ENCODE measurements at places on chromosomes 12 and 14.
A peak's percentile ranks its signal among the peaks of the same experiment; 100 is the strongest.

DNA sequence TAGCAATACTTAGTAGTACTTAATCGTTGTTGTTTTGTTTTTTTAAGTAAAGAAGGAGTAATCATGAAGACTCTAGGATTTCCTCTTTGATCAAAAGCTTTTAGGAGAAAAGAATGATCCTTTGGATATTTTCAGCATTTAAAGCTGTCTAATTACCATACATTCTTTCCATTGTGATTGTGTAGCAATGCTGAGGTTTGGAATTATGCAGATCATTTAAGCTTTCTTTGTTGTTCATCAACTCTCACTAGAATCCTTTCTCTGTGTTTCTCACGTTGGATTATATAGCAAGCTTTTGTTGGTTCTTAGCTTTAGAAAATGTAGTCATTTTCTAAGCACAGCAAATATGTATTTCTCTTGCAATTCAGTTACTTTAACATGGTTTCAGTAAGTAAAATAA, 25.8 kb downstream of the CCDC91 start:
- DNase-seq = no peak

- no peak for DNase-seq
These were observed 11.0 kb downstream of the SPTLC2 start for GRCh38 chr14:77605392-77605972.

DNA sequence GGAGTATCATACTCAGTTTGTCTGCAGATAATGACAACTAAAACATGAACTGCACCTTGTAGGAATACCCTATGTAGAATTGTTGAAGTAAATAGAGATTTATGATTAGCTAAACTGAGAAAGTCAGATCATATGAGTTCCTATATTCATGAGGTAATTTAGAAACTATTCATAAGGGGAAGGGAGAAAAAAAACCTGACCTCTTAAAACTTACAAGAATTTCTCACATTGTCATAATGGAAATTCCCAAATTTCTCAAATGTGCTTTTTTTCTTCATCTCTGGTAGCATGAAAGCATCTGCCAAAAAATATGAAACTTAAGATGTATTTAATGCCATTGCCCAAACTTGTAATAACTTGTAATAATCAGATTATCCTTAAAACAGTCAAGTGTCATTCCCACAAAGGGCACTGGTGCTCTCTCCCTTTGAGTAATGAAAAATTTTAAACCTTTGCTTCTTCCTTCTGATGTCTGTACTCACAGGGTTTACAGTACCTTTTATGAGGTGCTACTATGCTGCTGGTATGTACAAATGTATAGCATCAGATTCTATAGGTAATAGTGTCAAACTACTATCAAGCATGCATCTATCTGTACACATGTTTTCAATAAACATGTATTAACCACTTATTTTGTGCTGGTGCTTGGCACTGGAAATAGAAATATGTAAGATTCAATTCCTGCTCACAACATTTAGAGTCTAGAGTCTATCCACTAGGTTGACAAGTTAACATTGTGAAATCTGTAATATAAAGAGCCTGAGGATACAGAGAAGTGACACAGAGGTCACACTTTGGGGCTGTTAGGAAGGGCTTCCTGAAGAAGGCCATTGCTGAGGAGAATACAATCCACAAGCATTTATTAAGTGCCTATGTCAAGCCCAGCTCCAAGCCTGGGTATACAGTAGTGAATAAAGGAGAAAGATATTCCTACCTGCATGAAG, 17.4 kb upstream of the DRAM1 start:
- no peak for DNase-seq

GRCh38 chr12:103556890-103557627, 30.0 kb upstream of the STAB2 start:
- no peak for DNase-seq

DNA sequence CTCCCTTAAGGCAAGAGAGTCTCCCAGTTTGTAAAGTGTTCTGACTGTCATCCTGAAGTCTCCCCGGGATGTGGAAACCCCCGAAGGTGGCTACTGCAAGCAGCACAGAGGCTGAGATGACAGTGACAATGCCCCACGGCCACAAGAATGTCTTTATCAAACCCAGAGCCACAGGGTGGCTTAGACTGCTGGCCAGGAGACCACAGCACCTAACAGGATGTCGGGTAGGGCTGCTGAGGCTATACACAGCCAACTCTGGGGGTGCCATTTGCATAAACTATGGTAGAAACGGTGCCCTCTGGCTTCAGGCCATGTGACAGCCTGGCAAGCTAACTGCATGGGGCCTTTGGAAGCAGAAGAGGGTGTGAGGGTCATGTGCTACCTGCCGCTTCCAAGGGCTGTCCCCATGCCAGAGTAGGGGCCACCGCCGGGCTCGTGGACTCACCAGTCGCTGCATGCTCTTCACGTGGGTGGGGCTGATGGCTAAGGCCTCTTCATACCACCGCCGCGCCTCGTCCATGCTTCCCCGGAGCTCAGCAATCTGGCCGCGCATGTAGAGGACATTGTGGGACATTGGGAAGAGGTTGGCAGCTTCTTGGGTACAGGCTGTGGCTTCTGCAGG, 180.9 kb downstream of the CALM1 start:
- peak; percentile 69 for DNase-seq

- DNase-seq = no peak
These were observed 190.6 kb downstream of the TTC8 start for GRCh38 chr14:89015016-89015415.

GRCh38 chr12:79415746-79416435, 274.9 kb downstream of the PAWR start:
- no peak for DNase-seq

DNA sequence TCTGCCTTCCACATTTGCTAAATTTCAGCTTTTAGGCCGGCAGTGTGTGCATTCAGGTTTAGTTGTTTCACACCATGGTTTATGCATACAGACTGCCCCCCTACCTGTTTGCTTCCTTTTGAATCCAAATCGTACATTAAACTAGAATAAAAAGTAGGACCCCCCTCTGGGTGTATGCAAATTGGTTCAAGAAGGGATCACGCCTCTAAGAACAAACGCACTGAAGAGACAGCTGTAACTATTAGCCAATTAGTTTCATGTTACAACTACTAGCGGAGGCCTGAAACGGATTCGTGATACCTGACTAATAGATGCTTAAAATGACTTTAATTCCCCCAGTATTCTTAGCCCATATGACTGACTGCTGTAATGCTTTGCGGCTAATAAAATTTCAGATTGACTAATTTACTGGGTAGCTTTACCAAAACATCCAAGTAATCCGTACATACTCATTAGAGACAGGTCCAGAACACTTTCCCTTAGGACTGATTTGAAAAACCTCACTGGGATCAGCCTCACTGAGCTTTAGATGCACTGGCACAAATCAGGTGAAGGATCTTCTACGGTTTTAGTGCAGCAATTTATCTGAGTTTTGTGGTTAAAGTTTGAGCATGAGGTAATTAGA, 411.8 kb downstream of the NPAS3 start:
- no peak for DNase-seq

GRCh38 chr12:110754101-110754793, 11.6 kb upstream of the PPP1CC start:
- peak; percentile 6 for DNase-seq

DNA sequence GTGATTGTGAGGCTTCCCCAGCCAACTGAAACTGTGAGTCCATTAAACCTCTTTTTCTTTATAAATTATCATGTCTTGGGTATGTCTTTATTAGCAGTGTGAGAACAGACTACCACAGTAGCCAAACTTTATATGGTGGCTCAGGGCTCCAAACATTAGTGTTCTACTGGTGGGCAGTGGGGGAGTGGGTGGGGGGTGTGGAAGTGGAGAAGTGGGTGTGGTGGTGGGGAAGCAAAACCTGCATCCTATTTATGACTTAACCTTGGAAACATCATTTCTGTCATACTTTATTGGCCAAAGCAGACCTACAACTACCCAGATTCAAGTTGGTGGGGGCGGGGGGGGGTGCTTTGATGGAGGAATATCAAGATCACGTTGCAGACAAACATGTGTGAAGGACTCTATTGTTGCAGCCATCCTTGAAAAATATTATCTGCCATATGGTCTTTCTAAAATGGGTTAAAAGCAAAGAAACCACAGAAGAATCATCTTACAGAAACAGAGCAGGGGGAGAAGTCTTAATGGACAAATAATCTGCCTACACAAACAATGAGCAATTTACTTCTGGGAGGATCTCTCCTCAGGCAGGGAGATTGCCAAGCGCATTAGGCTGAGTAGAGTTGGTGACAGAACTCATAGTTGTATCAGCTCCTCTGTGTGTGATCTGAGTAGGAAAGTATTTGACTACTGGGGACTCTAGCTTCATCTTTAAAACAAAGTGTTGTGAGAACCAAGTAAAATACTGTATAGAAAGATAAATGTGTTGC, 1.4 kb upstream of the PWP1 start:
- no peak for DNase-seq

- DNase-seq = no peak
These were observed 19.8 kb upstream of the RNASE2 start for GRCh38 chr14:20935303-20935984.

DNA sequence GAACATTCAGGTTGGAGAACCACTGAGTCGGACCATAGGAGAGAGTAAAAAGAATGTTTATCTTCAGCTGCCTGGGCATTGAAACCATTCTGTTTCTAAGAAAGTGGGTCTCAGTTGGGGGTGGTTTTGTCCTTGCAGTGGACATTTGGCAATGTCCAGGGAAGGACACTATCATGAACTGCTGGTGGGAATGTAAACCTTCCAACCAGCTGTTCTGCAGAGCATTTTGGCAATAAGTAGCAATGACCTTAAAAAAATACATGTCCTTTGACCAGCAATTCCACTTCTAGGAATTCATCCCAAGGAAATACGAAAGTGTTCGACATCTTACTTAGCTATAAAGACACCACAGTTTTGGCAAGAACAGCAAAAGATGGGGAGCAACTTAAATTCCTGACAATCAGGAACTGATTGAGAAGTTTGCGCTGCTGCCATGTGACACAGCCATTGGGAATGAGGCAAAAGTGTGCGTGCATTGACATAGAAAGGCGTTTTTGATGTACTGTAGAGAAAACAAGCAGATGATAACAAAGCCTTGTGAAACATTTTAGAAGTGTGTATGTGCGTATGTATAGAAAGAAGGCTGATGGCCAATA, 82.9 kb upstream of the MAP1LC3B2 start:
- no peak for DNase-seq

- DNase-seq = no peak
These were observed at the start of gene CLEC4A for GRCh38 chr12:8123124-8123912. Gene CLEC4A, plus strand, starts transcription at chr12:8123617. Its CDS starts 262 bp downstream, at chr12:8123879.

DNA sequence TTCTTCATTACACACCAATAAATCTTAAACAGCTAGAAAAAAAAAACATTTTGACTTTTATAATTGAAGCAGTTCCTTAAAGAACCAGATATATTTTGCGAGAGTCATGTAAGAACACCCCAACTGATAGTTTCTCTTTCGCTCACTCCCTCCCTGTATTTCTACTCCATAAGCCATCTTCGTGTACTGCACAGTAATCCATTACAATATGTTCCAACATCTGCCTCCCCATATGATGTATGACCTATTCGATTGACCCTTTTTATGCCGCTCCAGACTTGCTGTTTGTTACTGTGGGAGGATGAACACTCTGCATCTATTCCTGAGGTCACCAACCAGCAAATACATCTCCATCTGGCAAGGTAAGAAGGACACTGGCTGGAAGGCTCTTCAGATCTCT, 331.7 kb downstream of the SOX5 start:
- no peak for DNase-seq

DNA sequence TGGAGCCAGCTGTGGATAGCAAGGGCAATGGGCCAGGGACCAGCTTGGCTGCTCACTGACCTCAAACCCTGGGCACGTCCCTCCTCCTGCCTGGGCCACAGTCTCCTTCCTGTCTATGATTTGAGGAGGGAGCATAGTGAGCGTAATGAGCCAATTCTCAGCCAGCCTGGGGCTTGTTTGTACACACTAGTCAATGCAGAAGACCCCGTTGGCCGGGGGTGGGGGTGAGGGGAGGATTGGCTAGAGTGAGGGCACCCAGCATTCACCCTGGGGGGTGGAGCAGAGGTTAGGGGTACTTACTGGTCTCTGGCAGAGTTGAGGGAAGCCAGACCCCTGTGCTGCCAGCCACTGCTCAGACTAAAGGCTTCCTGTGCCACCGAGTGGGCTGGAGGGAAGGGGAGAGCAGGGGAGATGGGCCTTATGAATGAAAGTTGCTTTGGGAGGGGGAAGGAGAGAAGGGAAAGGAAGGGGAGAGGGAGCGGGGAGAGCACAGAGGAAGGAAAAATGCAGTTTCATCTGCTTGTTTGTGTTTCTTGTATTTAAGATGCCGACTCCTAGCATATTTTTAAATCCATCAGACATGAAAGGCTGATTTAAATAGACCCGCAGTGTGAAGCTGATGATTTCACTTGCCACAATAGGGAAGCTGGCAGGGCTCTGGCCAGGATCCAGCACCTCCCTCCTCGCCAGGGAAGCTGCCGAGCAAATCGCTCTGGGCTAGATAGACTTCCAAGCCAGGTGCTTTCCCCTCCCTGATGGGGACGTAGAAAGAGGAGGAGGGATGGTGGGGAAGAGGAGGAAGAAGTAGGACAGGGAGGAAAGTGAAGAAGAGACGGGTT, 114.0 kb downstream of the PRMT8 start:
- peak; percentile 58 for DNase-seq

DNA sequence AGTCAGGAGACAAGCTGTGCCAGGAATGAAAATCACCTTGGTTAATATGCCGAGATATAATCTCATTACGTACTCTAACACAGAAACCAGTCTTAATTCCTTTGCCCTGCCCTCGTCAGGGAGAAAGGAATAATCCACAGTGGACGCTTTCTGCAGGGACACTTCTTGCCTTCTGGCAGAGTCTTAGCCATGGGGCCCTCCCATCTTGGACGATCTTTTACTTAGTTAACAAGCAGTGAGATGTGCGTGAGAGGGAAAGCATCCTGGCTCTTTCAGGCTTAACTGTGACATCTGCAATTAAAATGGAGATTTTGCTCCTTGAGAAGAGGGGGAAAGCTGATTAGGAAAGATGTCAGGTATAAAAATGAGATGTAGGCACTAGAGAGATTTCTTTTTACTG, 246.4 kb downstream of the TMEM132C start:
- DNase-seq = no peak

DNA sequence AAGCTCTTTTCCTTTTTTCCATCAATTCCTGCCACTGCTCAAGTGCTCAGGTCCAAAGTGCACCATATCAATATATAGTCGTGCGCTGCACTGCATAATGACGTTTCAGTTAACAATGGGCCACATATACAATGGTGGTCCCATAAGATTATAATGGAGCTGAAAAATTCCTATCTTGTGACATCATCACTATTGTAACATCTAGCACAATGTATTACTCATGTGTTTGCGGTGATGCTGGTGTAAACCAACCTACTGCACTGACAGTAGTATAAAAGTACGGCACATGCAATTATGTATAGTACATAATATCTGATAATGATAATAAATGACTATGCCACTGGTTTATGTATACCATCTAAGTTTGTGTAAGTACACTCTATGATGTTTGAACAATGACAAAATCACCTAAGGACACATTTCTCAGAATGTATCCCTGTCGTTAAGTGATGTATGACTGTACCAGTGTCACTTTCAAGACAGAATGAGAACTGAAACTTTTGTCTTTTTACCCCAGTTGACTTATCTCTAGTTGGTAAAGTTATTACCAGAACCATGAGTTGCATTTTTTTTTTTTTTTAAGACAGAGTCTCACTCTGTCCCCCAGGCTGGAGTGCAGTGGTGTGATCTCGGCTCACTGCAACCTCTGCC, 53.7 kb upstream of the INSM2 start:
- no peak for DNase-seq

Measured in chondrocyte (in vitro differentiated cells).